ENCODE measurements at places on chromosomes 12 and 14.

DNA sequence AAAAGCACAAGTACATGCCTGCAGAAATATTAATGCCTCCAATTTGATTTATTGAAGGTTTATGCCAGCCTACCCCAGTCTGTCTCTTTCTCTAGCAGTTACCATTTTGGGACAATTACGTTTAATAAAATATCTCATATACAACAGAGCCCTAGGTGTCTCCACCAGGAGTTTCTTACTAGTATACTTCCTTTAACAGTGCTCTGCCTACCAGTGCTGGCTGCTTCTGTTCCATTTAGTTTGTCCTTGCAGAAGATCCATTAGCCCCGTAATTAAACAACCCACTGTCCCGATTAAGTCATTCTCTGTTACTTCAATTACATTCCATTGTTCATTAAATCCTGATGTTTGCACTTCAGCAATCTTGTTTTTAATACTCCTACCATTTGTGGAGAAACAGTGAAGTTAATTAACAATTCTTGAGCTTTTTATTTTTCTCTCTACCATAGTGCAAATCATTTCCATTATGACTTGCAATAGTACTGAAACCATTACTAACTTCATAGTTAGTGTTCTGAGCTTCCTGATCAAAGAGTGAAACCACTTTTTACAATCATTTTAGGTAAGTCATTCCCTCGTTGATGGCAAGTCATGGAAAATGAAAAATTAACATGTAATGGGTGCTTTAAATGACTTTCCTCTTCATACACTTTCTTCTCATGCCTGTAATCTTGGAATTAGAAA, 121.1 kb downstream of the PLXNC1 start:
- no peak for DNase-seq

- DNase-seq, result no peak
These were observed 711.0 kb downstream of the AACS start for GRCh38 chr12:125776212-125776611.

DNA sequence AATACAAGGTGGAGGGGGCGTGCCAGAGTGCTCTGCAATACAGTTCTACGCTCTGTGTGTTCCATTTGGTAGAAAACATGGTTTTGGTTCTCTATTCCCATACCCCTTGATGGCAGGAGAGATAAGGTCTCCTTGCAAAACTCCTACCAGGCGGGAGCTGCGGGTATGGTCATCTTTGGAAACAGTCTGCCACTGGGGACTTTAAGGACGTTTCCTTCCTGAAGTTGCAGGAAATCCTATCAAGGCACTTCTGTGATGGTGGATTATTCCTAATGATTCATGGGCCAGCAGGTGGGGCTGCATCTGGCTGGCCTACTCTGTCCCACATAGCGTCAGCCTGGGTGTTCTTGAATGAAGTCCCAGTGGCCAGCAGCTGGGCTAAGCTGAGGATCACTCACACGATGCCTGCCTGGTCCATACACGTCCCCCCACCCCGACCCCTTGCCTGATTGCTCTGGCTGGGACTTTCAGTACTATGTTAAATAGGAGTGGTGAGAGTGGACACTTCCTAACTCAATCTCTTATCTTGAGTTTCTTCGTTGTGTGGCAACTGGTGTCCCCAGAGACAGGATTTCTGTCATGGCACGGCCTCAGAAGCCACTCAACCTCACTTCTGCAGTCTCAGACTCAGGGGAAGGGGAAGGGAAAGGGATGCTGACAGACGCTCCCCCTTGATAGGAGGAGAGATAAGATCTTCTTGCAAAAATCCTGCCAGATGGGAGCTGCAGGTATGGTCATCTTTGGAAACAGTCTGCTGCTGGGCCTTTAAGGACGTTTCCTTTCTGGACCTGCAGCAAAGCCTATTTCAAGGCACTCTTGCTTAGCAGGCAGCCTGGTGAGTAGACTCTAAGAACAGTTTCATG, 61.0 kb upstream of the FKBP4 start:
- peak; percentile 47 for DNase-seq

DNA sequence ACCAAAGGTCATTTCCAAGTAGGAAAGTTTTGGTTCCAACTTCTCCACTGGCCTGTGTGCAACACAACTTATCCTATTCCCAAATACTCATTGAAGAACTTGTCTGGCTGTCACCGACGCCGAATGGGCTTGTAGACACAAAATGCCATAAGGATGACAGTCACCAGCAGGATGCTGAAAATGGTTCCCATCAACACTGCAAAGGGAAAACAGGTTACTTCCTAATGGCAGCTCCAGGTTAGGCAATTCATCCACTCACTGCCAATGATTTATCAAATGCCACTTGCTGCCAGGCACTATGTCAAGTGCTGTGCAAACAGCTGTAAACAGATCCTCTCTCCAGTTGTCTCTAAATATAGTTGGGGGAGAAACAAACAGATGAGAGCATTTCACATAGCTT, 6.1 kb downstream of the C12orf76 start:
- DNase-seq, result no peak

DNA sequence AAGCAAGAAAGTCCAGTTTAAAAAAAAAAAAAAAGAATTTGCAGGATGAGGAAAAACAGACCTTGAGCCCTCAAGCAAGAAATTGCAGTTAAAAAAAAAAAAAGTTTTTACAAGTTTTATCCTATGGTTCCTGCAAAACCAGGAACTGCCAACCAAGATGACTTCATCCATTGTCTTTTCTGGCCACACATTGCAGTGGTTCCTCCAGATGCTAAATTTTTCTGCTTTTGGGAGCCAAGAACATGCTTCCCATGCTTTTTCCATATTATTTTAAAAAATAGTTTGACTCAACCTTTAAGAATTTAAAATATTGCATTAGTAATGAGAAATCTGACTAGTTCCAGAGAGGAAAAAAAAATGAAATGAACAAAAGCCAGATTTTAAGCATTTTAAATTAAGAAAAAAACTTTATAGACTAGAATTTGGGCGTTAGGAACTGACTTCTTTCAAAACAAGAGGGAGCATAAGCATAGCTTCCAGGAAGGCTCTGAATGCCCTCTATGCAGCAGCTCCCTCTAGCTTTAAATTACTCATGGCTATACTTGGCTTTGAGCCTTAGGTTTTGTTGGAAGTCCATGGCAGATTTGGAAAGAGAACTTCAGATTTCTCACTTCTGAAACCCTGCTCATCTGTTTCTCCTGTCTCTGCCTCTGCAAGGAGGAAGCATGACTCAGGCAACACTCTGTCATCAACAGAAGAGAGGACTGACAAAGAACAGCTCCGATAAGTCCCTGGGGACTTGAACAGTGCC, 124.5 kb downstream of the GPR65 start:
- DNase-seq, result no peak

DNA sequence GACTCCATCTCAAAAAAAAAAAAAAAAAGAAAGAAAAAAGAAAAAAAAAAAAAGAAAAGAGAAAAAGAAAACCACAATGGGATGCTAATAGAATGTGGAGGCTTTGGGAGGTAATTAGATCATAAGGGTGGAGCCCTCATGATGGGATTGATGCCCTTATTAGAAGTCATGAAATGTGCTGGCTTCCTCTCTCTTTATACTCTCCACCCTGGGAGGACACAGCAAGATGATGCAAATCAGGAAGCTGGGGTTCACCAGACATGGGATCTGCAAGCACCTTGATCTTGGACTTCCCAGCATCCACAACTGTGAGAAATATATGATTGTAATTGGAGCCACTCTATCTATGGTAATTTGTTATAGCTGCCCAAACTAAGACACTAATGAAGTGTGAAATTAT, 13.4 kb upstream of the DRAM1 start:
- DNase-seq, result no peak

Measured in GDM1 (cell line).